ENCODE measurements at places on chromosomes 12 and 14. TPM values are rescaled to one million over a fixed set of nuclear protein-coding genes. Genes with fewer than 3 reads are reported as not detected.

DNA sequence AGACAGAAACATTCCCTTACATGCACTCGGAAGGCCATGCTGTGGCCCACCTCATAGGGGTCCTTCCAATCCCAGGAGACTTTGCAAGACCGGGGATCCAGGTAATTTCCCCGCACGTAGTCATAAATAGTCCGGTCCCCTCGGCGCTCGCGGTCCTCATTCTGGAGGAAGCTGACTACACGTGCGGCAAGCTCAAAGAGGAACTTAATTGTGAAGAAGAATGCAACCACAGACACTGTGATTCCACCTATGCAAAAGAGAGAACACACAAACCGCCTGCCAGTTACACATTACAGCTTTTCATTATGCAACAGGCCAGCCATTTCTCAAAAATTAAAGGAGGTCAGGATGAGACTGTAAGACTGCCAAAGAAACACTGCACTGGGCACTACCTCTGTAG is 28.4 kb downstream of the AREL1 start:
- no peak for DNase-seq

PRMT5 gene
- 59.0 TPM for total RNA-seq

NCAPD2 gene
- 9.2 TPM for total RNA-seq

INSM2 gene
- total RNA-seq: not detected

DNA sequence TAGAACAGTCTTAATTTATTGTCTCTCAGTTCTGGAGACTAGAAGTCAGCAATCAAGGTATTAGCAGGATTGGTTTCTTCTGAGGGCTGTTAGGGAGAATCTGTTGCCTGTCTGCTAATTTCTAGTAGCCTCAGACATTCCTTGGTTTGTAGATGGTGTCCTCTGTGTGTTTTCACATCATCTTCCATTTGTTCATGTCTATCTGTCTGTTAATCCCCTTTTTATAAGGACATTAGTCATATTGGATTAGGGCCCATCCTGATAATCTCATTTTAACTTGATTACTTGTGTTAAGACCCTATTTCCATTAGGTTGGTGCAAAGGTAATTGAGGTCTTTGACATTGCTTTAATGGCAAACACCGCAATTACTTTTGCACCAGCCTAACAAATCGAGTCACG is 34.3 kb downstream of the TBC1D15 start:
- DNase-seq: no peak

DNA sequence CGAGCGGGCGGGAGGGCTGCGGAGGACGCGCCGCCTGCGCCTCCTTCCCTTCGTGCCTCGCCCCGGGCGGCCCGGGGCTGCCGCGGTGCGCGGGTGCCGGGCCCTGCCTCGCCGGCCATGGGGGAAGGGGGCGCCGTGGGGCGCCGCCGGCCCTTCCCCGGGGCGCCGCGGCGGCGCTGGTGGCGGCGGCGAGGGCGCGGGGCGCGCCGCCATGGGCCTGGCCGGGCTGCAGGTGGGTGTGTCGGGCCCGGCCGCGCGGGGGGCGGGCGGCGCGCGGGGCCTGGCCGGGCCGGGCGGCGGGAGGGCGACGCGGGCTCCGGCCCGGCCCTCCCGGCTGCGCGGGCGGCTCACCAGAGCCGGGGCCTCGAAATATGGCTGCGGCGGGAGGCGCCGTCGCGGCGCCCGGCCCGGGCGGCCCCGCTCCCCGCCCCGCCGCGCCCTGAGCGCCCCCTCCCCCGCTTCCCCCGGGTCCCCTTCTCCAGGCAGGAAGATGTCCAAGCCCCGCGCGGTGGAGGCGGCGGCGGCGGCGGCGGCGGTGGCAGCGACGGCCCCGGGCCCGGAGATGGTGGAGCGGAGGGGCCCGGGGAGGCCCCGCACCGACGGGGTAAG is 5.1 kb downstream of the KMT5A start:
- DNase-seq: no peak

- no peak for DNase-seq
These were observed 193.1 kb downstream of the APAF1 start for GRCh38 chr12:98838231-98838647.

AMIGO2 gene
- 2.3 TPM for total RNA-seq

RTL1 gene
- total RNA-seq: not detected

All from left ventricle myocardium inferior (tissue), 1 donor.